ENCODE measurements at places on chromosomes 1 and 21.

GRCh38 chr1:160046494-160047110 is 14.8 kb upstream of the PIGM start:
- no peak for DNase-seq

GRCh38 chr1:168243198-168243597 is 17.4 kb downstream of the SFT2D2 start:
- no peak for DNase-seq

GRCh38 chr1:234638832-234639799 is 29.1 kb upstream of the IRF2BP2 start:
- no peak for DNase-seq

- DNase-seq, result peak; percentile 52
Measured at GRCh38 chr1:234745844-234746797, 136.1 kb upstream of the IRF2BP2 start.

Measured in NCI-H774 (cell line).